Osteocyte (in vitro differentiated cells): ENCODE measurements at places on chromosomes 11 and 22.

DNA sequence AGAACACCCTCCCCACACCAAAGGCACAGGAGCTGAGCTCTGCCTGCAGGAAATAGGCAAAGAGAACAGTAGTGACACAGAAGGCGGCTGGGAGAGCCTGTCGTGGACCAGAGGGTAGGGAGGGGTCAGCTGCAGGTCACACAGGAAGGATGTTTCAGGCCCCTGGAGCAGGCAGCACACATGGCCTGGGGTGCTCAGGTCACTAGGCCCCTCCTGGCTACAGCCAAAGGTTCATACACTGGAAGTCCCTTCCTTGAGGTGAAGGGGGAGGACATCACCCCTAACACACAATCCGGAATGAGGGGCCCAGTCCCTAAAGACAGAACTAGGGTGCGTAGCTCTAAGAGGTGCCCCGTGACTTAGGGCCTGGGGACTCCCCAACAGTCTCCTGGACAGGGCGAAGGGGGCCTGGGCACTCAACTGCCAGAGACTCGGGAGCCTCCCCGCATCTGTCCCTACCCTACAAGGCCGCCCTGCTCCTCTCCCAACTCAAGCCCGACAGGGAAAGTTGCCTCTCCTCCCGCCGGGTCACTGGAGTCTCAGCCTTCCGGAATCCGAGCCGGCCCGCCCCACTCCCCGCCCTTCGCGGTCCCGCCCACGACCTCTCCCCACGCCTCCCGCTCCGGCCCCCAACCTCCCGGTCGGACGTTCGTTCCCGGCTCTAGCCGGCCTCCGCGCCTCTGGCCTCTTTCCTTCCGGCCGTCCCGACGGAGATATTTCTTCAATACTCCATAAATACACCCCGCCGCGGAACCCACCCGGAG is at the start of gene CYB5R2:
CYB5R2 (minus strand) TSS at position 541 of the 764 bp plus-strand sequence. CDS start 675 bp downstream, outside the sequence.
- no peaks in the 10 kb centered on the region for H3K27me3 ChIP-seq
- no peak for DNase-seq
- H3K27ac ChIP-seq = peak within 1 kb of the TSS; percentile 70
- H3K4me1 ChIP-seq = peaks cover 48% of the 10 kb centered on the region
- H3K36me3 ChIP-seq = peaks cover 5% of the 10 kb centered on the region

GRCh38 chr22:19044381-19044780 is 77.8 kb downstream of the DGCR2 start:
- DNase-seq = no peak
- H3K4me1 ChIP-seq = peaks cover 4% of the 10 kb centered on the region
- no peak overlapping the region for H3K27ac ChIP-seq
- H3K36me3 ChIP-seq = peaks cover 41% of the 10 kb centered on the region

- no peak for DNase-seq
- H3K4me3 ChIP-seq = no peak overlapping the region
- peaks cover 58% of the 10 kb centered on the region for H3K36me3 ChIP-seq
- H3K27me3 ChIP-seq = no peaks in the 10 kb centered on the region
- peak overlapping the region; percentile 50 for H3K27ac ChIP-seq
- H3K4me1 ChIP-seq = no peaks in the 10 kb centered on the region
These were observed 31.3 kb upstream of the YPEL1 start for GRCh38 chr22:21766691-21767462.

DNA sequence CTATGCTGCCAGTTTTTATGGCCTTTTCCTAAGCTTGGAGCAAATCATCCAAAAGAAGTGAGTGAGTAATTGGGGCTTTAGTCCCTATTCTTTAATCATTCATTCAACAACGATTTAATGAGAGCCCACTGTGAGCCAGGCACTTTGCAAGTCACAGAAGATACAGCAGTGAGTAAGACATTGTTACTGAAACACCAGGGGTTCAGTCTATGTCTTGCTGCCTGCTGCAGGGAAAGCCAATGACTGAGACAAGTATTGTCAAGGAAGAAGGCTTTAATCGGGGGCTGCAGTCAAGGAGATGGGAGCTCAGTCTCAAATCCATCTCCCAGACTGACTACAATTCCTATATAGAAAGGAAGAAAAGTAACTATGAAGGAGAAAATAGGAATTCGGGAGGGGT is 228.3 kb downstream of the FAM181B start:
- no peaks in the 10 kb centered on the region for H3K36me3 ChIP-seq
- no peak overlapping the region for H3K4me3 ChIP-seq
- DNase-seq = no peak
- no peak overlapping the region for H3K27ac ChIP-seq
- H3K27me3 ChIP-seq = peaks cover 3% of the 10 kb centered on the region

DNA sequence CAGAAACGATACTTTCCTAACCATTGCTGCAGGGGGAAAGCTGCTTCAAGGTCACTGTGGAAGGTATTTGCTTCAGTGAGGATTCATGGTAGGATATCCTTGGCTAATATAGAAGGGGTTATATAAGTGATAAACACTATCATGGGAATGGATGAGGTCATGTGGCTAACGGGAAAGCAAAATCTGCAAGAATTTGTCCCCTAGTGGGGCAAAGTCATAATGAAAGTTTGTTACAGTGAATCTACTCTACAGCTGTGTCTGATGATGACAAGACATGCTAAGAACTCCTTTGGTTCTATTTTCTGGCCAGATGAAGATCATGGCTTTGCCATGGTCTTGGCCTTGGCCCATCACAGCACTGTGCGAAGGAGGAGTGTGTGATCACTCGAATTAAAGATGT is 13.8 kb downstream of the MMP20 start:
- peaks cover 3% of the 10 kb centered on the region for H3K4me1 ChIP-seq
- H3K27ac ChIP-seq = no peak overlapping the region
- no peaks in the 10 kb centered on the region for H3K27me3 ChIP-seq
- no peaks in the 10 kb centered on the region for H3K36me3 ChIP-seq

GRCh38 chr11:17734986-17735817 is 621 bp downstream of the KCNC1 start:
- peaks cover 19% of the 10 kb centered on the region for H3K27me3 ChIP-seq
- H3K4me1 ChIP-seq = peaks cover 7% of the 10 kb centered on the region
- peak; percentile 91 for DNase-seq
- peak overlapping the region; percentile 67 for H3K4me3 ChIP-seq

- H3K27me3 ChIP-seq = peaks cover 26% of the 10 kb centered on the region
- no peaks in the 10 kb centered on the region for H3K4me1 ChIP-seq
- H3K36me3 ChIP-seq = no peaks in the 10 kb centered on the region
- no peak overlapping the region for H3K4me3 ChIP-seq
These were observed 29.3 kb upstream of the OR10D3 start for GRCh38 chr11:124153821-124154220.

GRCh38 chr11:46327829-46328228 is 19.4 kb upstream of the DGKZ start:
- H3K27ac ChIP-seq = no peak overlapping the region
- peaks cover 27% of the 10 kb centered on the region for H3K4me1 ChIP-seq
- H3K36me3 ChIP-seq = peaks cover 5% of the 10 kb centered on the region
- no peak overlapping the region for H3K4me3 ChIP-seq

DNA sequence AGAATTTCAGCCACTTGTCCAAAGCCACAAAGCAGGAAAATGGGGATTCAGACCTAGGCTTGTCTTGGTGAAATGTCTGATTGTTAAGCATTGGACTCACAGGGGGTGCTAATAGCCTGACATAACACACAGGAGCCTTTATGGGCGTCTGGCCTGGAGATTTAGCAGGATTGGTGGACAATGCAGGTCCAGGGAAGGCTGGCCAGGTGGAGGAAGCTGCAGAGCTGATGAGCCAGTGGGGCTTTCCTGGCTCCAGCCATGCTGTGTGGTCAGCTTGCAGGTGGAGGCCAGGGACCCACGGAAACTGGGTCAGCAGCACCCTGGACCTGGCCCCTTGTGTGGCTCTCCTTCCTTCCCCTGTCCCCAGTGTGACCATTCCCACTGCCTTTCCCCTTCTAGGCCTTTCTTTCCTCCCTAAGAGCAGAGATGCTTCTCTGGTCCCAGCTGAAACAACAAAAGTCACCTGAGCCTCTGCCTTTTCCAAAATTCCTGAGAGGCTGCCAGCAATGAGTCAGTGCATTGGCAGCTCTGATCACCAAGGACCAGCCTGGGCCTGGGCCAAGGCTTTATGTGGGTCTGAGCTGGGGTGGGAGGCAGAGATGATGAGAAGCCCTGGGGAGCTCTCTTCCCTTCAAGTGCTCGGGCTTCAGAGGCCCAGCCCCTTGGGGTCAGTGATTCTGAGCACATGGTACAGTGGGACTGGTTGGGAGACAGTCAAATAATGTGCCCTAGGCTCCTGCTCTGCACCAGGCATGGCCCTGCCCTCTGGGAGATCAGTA is 85.2 kb downstream of the CCDC81 start:
- no peak overlapping the region for H3K4me3 ChIP-seq
- H3K27me3 ChIP-seq = no peaks in the 10 kb centered on the region
- H3K27ac ChIP-seq = peak overlapping the region; percentile 88
- DNase-seq = peak; percentile 94
- peaks cover 61% of the 10 kb centered on the region for H3K4me1 ChIP-seq
- peaks cover 8% of the 10 kb centered on the region for H3K36me3 ChIP-seq

DNA sequence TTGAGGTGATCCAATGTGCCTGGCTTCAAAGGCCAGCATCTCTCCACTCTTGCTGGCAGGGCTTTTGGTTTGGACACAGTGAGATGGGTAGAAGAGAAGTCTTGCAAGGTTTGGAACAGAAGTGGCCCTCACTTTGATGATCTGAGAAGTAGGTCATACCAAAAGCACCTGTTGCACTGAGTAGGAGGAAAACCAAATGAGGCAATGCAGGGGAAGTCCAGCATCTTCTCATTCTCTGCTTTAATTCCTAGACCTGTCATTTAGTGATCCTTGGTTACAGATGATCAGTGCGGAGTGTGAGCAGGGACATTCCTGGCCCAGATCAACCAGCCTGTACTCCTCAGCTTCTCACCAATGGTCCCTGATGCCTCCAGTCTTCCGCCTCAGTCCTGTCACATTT is 990.5 kb downstream of the OPCML start:
- no peak overlapping the region for H3K4me3 ChIP-seq
- H3K27me3 ChIP-seq = no peaks in the 10 kb centered on the region
- H3K36me3 ChIP-seq = no peaks in the 10 kb centered on the region

DNA sequence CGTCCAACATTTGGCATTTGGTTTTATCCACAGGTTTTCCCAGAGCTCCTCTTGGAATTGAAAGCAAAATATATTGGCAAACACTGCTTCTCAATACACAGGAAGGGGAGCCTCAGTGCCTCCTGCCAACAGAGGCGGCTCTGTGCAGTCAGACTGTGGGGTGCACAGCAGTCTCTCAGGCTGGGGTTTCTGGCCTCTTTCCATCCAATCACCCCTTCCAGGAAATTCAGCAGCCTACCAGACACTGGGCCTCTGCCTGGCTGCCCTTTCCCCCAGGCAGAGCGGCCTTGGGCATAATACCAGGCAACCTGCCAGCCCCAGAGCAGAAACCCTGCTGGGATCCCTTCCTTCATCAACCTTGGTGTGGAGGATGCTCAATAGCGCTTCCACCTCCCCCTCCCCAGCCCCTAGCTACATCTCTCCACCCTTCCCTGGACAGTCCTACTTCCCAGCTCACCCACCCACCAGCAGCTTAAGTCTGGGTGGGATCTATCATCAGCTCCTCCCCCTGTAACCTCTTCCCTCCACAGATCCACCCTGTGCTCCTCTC is 17.8 kb upstream of the RAPSN start:
- peaks cover 27% of the 10 kb centered on the region for H3K36me3 ChIP-seq
- H3K27me3 ChIP-seq = no peaks in the 10 kb centered on the region
- no peak overlapping the region for H3K4me3 ChIP-seq
- no peak for DNase-seq
- peaks cover 47% of the 10 kb centered on the region for H3K4me1 ChIP-seq

DNA sequence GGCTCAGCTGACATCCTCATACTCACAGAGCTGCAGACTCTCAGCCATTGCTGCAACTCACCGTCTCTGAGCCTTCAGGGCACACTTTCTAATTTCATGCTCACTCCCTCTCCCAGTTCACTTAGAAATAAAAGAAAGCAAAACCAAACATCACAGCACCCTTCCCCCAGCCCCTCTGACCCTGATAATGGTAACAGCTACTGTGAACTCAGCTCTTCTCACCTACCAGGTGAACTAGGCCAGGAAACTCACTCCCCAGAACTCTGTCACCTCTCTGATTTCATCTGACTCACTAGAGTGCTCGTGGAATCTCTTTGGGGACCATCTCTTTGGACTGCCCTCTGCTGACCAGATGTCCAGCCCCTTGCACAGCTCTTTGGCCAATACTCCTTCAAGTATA is 14.5 kb upstream of the PARVA start:
- H3K27me3 ChIP-seq = peaks cover 18% of the 10 kb centered on the region
- H3K27ac ChIP-seq = no peak overlapping the region
- H3K4me3 ChIP-seq = no peak overlapping the region
- no peak for DNase-seq

DNA sequence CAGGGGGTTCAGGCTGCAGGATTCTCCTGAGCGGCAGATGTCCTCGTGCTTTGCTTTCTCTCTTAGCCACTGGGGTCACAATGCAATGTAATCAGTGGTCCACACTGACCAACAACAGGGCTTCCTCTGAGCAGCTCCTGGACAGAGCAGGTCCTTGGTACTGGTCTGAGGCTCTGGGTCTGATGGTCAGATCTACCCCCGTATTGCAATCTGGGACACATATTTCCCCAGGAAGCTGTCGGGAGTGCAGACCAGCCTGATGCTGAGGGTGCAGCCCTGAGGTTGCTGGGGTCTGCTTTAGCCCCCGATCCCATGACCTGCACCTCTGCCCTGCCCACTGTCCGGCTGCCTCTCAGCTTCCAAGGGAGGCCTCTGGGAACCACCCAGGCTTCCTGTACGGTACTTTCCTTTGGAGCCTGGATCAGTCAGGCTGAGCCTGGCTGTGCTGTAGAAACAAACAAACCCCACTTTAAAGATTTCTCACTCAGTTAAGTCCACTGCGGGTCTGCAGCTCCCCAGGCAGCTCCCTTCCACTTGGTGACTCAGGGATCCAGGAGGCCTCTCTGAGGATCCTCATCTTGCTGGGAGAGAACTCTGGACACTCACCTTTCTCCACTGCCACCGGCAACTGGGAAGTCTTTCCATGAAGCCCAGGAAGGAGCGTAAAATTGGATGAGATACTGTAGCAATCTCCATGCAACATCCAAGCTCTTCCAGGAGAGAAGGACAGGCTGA is 1046.6 kb downstream of the TBC1D22A start:
- no peaks in the 10 kb centered on the region for H3K27me3 ChIP-seq
- H3K4me1 ChIP-seq = no peaks in the 10 kb centered on the region

DNA sequence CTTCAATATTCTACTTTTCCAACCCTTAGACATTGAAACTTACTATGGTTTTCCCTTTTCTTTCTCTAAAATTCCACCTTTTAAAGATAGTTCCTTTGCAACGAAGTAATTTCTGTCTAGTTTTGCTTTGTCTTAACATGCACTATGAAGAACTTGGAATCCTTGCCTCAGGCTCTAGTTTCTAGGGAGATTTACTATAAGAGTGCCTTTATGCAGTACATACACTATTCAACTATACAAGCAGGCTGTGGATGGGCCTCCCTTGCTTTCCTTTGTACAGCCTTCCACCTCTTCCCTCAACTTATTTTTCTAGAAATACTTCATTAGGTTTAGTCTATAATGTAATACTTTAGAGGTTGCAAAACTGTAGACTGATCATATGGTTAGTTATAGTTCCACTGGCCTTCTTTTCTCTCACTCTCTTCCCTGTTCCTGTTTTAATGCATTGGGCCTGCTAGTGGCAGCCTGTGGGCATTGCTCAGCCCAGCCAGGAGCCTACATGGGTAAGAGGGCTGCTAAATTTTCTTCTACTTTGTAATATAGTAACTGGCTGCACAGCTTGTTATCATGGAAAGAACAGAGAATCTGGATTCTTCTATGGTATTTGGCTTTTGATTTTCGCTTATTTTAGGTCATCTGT is 100.2 kb downstream of the C11orf87 start:
- DNase-seq = no peak
- no peak overlapping the region for H3K27ac ChIP-seq
- no peaks in the 10 kb centered on the region for H3K36me3 ChIP-seq
- H3K4me3 ChIP-seq = no peak overlapping the region
- H3K27me3 ChIP-seq = no peaks in the 10 kb centered on the region

GRCh38 chr11:16096336-16096735 is 260.0 kb downstream of the SOX6 start:
- H3K4me1 ChIP-seq = peaks cover 66% of the 10 kb centered on the region
- peak overlapping the region; percentile 36 for H3K27ac ChIP-seq
- H3K36me3 ChIP-seq = no peaks in the 10 kb centered on the region
